Stimulated activated CD8-positive, alpha-beta memory T cell treated with anti-CD3 and anti-CD28 coated beads, Interleukin-7, amount 100 ng/mL, for 1 hour (primary cell): ENCODE measurements at places on chromosomes 2 and 18.

- peak; percentile 19 for DNase-seq
These were observed 378 bp upstream of the IAH1 start for GRCh38 chr2:9473985-9474360.

- DNase-seq = no peak
These were observed 437.4 kb downstream of the PIK3C3 start for GRCh38 chr18:42392416-42392815.

DNA sequence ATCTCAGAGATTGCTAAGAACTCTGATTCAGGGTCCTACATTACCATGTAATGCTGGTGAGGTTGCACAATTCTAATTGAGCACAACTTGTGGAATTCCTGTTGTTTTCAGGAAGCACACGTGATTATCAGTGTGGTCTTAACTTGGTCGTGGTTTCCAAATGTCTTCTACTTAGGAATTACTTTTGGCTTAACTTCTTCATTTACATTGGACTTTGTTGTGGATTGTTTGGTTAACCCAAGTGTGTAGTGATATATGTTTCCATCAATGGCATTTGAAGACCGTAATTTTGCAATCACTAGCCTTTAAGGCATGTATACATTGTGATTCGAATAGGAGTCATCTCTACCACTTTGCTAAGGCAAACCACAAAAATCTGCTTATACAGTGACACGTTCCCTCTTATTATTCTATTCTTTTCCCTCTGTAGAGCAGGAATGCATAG is 373.3 kb downstream of the IRS1 start:
- no peak for DNase-seq

GRCh38 chr18:39513186-39513585 is 1947.6 kb upstream of the CELF4 start:
- no peak for DNase-seq

DNA sequence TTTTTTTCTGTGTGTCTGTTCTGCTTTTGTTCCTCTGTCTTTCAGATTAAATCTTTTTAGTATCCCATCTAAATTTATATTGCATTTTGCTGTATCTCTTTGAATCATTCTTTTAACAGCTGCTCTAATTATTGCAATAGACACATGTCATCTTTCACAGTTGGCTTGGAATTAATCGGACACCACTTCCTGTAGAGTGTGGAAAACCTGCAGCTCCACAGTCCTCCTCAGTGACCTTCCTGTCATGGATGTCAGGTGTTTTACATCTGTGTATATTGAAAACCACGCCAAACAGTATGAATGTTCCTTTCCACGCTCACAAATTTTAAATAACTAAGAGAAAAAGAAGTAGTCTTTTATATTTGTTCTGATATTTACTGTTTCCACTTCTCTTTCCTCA is 135.3 kb downstream of the PXDN start:
- DNase-seq = no peak

GRCh38 chr2:48714245-48714644 is 41.3 kb downstream of the LHCGR start:
- DNase-seq = no peak

DNA sequence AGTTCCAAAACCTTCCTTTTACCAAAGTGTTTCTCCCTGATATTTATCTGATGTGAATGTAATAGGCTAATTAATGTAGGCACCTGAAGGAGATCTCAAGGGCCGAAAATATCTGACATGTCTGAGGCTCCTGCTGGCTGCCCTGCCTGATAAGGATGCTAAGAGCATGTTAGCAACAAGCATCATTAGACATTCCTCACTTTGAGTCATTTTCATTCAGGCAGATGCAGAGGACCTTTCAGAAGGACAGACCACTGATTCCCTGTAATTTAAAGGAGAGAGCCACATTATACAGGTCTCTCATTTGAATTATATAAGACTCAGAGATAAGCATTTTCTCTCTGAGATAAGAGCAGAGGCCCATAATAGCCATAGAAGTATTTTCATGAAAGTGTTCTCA is 222.4 kb upstream of the NCKAP5 start:
- no peak for DNase-seq

DNA sequence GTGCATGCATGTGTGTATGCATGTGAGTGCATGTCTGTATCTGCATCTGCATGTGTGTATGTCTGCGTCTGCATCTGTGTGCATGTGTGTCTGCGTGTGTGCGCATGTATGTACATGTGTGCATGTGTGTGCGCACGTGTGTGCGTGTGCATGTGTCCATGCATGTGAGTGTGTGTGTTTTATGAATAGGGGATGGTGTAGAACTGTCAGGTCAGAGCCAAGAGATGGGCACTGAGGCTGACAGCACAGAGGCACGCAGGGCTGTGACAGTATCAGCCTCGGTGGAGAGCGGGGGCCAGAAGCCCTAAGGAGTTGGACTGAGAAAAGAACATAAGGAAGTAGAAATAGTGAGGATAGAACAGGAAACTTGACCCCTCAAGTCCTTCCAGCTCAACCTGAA is 494.0 kb upstream of the MYT1L start:
- DNase-seq = no peak

DNA sequence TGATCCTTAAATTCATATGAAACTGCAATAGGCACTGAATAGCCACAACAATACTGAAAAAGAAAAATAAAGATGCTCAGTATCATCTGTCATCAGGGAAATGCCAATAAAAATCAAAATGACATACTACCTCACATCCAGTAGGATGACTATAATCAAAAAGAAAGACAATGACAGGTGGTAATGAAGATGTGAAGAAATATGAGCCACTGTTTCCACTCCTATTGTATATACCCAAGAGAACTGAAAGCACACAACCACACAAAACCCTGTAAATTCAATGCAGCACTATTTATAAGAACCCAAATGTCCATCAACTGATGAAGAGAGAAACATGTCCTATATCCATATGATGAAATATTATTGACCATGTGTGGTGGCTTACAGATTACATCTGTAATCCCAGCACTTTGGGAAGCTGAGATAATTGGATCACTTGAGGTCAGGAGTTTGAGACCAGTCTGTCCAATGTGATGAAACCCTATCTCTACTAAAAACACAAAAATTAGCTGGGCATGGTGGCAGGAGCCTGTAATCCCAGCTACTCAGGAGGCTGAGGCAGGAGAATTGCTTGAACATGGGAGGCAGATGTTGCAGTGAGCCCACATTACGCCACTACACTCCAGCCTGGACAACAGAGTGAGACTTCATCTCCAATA is 39.9 kb downstream of the MAP3K2 start:
- no peak for DNase-seq

DNA sequence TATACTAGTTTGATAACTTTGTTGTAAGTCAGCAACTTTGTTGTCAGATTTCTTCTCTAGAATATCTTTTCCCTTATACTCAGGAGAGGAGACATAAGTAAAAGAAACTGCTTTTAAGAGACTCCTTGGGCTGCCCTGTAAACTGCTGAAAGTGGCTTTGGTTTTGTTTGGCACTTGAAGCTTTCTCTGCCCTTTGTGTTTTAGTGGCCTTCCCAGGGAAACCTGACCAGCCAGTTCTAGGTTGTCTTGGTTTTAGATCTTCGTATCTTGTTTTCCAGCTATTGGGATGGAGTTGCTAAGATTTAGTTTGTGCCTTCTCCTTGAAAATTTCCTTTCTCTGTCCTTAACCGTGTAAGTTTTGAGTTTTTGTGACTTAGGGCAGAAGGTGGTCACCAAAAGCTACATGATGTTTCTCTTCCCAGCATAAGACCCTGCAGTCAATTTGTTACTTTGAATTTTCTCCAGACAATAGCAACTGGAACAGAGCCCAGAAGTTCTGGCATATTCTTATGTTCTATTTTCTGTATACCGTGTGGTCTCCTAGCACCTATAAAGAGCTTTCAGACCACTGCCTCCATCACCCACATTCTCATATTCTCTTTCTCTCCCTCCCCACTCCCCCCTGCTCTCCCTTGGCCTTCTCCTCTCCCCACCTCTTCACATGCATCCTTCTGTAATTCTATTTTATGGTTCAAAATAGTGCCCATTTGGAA is 81.1 kb downstream of the BOLA3 start:
- no peak for DNase-seq

DNA sequence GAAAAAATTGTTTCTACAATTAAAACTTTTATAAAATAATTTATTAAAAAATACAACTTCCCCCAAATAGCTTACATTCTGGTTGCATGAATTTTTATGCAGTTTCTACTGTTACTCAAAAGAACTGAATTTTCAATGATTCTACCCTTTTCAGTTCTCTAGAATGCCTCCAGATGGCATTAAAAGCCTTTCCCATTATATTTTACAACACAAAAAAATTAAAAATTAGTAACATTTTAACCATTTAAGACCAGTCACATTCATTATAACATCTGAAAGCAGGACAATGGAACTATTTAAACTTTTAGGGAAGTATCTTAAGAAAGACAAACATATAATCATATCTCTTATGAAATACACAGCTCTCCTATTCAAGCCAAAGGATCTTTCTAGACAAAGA is 236.0 kb upstream of the REV1 start:
- DNase-seq = no peak

DNA sequence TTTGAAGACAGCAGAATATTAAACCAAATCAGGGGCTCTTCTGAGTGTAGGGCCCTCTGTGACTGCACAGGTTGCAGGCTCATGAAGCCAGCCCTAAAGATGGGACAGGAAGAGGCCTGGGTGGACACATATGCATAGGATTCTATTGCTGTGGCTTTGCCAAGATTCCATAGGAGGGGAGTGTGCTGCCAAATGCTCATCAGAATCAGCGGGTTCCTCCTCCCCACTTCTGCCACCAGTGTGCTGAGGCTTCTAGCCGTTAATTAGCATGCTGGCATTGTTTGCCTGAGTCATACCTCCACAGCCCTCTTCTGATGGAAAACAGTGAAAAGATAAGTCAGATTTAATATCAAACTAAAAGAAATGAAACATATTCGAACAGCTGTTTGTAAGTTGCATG is 103.9 kb upstream of the TMEFF2 start:
- no peak for DNase-seq

GRCh38 chr2:198000417-198000816 is 196.0 kb downstream of the PLCL1 start:
- DNase-seq = no peak

- no peak for DNase-seq
These were observed 439.2 kb downstream of the SETBP1 start for GRCh38 chr18:45119876-45120275.

DNA sequence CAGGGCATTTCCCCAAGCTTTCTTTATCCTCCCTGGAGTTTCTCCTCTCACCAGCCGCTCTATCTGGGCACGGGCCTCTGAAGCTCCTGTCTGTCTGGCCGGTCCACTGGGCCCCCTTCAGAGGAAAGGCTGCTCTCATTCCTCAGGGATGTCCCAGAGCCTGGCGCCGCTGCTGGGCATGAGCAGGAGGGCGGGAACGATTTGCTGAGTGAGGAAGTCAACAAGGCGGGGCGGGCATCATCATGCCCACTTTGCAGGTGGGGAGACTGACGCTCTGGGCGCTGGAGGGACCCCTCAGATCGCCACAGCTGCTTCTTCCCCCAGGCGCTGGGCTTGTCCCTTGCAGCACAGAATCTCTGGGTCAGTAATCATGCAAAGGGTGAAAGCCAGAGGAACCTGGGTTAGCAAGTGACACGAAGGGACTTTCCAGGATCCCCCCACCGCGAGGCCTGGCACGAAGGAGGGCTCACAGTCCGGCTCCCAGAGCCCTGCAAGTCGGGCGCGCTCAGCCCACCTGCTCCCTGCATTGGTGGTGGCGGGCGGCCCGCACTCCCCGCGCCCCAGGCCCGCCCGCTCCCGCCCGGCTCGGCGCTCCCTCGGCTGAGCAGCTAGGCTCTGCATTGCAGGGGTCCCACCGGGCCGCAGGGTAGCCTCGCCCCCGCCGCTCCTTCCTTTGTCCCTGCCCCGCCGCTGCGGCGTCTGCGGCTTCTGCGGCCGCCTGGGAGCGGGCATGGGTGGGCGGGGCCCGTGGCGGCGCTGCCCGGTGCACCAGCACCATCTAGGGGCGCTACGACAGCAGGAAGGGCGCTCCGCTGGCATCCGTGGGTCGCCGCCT is 157.8 kb downstream of the CYRIA start:
- DNase-seq = no peak

GRCh38 chr18:13641551-13642439 is 84.6 kb downstream of the FAM210A start:
- no peak for DNase-seq

- DNase-seq = no peak
These were observed 28.6 kb downstream of the ITGA6 start for GRCh38 chr2:172456002-172456401.

DNA sequence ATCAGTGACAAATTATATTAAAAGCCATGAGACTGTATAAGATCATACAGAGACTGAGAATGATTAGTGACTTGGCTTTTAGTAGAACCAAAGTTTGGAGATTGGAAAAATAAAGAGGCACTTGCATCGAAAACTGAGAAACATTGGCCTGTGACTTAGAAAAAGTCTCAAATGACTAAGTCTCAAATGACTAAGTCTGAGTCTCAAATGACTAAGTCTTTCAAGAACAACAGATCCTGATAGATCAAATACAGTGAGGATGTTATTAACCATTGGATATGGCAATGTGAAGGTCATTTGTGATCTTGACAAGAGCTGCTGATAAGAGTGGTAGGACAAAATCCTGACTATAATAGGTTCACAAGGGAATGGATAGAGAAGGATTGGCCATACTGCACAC is 135.5 kb upstream of the FANCL start:
- DNase-seq = no peak

DNA sequence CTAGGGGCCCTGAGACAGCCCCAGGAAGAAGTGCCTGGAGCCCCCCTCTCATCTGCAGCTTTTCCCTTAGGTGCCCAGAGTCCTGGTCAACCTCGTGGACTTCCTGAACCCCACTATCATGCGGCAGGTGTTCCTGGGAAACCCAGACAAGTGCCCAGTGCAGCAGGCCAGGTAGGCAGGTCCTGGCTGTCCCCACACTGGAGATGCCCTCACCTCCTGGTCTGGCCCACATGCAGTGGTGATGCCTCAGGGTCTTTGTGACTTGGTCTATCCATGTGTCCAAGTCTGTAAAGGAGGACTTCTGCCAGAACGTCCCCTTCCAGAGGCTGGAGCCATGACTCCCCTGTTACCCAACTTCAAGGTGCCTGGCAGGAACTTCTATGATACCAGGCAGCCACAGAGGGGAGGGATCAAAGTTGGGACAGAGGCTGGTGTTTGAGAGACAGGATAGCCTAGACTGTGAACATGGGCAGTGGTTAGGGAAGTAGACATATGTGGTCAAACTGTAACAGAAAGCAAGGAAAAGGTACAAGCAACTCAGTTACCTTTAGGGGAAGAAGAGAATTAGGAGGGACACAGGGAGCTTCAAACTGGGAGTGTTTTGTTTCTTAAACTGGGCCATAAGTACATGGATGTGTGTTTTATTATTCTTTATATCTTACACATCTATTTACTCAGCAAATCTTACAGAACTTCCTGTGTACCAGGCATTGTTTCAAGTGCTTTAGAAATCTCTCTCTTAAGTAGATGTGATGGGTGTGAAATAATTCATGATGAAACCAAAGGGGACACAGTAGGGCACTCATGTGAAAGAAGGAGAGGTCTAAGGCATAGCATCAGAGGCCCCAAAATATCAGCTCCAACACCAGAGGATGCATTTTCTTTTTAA is 107.1 kb downstream of the PLB1 start:
- no peak for DNase-seq

- no peak for DNase-seq
These were observed 31.4 kb upstream of the CD28 start for GRCh38 chr2:203675086-203675485.

GRCh38 chr2:190759749-190760213 is 110.9 kb downstream of the NAB1 start:
- DNase-seq = no peak
